ENCODE measurements at places on chromosomes 5 and 9.

- DNase-seq, result no peak
Measured at GRCh38 chr5:75677607-75678006, 39.6 kb downstream of the POC5 start.

DNA sequence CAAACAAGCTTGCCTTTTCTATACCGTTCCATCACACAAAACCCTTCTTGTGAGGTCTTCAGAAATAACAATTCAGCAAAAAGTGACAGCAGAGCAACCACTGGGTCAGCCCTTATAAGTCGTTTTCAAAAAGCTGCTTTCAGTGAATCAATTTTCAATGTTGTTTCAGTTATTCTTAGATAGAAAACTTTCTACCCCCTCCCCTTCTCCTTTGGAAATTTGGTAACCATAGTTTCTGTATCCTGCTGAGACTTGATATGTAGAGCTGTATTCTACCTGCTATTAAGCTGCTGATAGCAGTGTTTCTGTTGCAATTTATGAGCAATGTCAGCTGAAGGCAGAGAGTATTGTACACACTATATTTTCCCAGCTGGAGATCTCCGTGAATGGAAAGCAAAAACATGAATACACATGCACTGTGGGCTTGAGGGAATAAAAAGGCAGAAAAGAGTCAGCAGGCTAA, 75.7 kb downstream of the ZNF608 start:
- no peak for DNase-seq

DNA sequence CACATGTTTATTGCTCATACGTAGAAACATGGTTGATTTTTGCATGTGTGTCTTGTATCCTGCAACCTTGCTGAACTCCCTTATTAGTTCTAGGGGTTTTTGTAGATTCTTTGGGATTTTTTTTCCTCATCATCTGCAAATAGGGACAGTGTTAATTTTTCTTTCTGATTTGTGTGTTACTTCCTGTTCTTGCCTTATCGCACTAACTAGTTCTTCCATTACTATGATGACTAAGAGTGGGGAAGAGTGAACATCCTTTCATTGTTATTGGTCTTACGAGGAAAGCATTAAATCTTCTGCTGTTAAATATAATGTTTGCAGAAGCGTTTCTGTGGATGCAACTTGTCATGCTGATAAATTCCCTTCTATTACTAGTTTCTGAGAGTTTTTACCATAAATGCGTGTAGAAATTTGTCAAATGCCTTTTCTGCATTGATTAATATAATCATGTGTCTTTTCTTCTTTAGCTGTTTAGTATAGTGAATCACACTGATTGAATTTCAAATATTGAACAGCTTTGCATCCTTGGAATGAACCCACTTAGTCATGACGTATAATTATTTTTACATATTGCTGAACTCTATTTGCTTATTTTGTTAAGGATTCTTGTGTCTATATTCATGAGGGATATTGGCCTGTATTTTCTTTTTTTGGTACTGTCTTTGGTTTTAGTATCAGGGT, 32.1 kb upstream of the RNF130 start:
- DNase-seq, result no peak

- peak; percentile 62 for DNase-seq
Measured at GRCh38 chr5:1882337-1883119, at the start of gene IRX4. Gene IRX4, minus strand, starts transcription at chr5:1882925. Its CDS starts 278 bp downstream, at chr5:1882647.

GRCh38 chr9:4464911-4465513, 25.3 kb upstream of the SLC1A1 start:
- DNase-seq, result no peak

DNA sequence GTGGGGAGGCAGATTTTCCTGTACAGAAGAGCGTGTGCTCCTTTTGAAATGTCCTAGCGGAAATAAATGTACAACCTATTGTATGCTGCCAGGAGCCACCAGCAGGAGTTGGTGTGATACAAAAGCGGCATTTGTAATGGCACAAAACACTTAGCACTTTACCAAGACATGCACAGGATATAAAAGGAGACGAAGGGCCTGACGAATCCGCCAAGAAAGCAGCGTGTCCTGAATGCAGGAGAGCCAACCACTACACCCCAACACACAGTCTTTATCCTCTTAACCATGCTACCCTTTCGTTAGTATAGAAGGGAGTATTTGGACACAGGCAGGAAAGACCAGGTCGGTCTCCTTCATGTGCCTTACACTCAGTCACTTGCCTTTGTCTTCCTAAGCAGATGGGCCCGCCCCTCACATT, 218.1 kb downstream of the TRIM32 start:
- DNase-seq, result peak; percentile 60

- no peak for DNase-seq
Measured at GRCh38 chr5:110634475-110634874, 92.0 kb downstream of the TMEM232 start.

DNA sequence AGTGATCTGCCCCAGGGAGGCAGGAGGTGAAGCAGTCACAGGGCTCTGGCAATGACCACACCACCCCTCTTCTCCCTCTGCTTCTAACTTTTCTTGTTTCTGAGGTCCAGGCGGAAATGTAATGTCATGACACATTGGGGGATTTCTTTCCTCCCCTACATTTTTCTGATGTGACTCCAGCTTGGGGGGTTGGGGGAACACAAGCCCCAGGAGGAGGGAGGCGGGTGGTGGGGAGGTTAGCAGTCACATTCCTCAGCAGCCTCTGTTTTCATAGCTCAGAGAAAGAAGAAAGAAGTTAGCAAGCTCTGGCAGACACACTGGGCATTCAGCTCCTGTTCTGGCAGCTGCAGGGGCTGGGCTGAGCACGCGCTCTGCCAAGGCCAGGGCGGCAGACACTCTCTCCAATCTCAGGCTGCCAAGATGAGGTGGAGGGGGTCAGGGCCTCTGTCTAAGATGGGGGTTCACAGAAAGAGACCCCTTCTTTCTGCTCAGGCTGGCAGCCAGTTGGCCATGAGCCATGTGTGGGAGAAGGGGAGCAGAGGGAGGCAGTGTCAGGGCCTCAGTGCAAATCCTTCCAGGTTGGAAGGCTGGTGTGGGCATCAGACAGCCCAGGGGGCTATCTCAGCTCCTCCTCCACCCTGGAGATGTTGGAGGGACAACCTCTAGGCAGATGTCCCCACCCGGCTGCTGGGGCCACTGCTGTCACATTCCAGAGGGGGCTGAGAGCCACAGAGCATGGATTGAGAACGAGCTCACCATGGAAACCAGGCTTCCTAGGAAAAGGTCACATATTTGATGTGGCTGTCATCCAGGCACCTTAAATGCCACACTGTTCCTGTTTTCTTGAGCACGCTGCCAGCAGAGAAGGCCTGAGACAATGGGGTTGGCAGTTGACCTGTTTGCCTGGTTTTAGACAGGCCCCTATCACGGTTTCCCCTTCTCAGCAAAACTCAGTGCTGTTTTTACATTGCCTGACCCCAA, 20.1 kb upstream of the PFDN1 start:
- DNase-seq, result peak; percentile 33

DNA sequence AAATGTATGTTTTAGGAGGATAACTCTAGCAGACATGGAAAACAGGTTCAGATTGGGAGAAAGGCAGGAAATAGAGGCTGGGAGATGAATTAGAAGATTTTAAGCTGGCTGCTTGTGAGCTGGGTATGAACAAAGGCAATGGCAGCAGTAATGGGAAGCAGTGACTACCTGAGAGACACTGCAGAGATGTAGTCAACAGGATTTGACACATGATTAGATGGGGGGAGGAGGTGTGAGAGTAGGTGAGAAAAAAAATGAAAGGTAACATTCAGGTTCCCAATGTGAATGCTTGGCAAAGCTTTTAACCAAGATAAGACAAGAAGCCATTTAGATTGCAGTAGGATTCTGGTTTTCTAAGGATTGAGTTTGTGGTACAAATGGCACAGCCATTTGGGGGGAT, 22.8 kb upstream of the IFNE start:
- DNase-seq, result no peak

- peak; percentile 83 for DNase-seq
Measured at GRCh38 chr5:16456103-16456832, 9.3 kb downstream of the ZNF622 start.

GRCh38 chr9:127388856-127389238, 8.1 kb upstream of the SLC2A8 start:
- DNase-seq, result no peak

GRCh38 chr9:137049544-137050449, 3.8 kb upstream of the NPDC1 start:
- DNase-seq, result peak; percentile 86

DNA sequence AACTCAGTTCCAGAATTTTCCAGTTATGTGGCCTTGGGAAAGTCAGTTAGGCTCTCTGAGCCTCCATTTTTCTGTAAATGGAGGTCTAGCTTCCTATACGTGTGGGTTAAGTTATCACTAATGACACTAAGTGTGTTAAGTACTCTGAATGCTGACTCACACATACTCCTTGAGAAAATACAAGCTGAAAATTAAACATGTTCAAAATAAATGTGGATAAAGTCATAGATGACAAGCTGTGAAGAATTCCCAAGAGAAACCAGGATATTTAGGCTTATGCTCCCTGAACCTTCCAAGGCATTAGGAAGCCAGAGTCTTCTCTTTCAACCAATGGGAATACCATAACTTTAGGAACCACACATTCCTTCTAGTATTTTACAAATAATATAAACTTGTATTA, 58.1 kb downstream of the ABCA1 start:
- no peak for DNase-seq

Measured in neural progenitor cell (in vitro differentiated cells).